Parietal lobe (tissue), 2 donors: ENCODE measurements at places on chromosomes 4 and X. TPM values are rescaled to one million over a fixed set of nuclear protein-coding genes. Genes with fewer than 3 reads are reported as not detected.

The AFP gene
- 0.31 TPM for total RNA-seq

The GLRB gene
- total RNA-seq: 37.9 TPM

The F9 gene
- not detected for total RNA-seq

The GAGE2A gene
- not detected for total RNA-seq

The SPANXN3 gene
- total RNA-seq: not detected

The LEF1 gene
- 7.5 TPM for total RNA-seq

The SUPT20HL1 gene
- total RNA-seq: not detected

The CCKAR gene
- 0.31 TPM for total RNA-seq

The SLC4A4 gene
- 18.5 TPM for total RNA-seq

The PRKG2 gene
- total RNA-seq: 15.3 TPM

The KLHL34 gene
- not detected for total RNA-seq

The CCNB3 gene
- 0.31 TPM for total RNA-seq

The FAM9B gene
- total RNA-seq: not detected

The ERVMER34-1 gene
- 0.94 TPM for total RNA-seq

The CACNA1F gene
- not detected for total RNA-seq

The CFAP97 gene
- 54.1 TPM for total RNA-seq

The HMGN5 gene
- total RNA-seq: 2.2 TPM

The MAOB gene
- total RNA-seq: 1.9 TPM

The STK32B gene
- 38.5 TPM for total RNA-seq

The PDLIM3 gene
- 22.5 TPM for total RNA-seq

The CYSLTR1 gene
- total RNA-seq: 0.63 TPM

The SPACA5 gene
- total RNA-seq: not detected

The IL21 gene
- total RNA-seq: not detected

The HSFX2 gene
- 1.9 TPM for total RNA-seq

The COX7B2 gene
- total RNA-seq: not detected

The NAAA gene
- 27.9 TPM for total RNA-seq

The CDS1 gene
- 6.3 TPM for total RNA-seq

The DCHS2 gene
- total RNA-seq: 6.3 TPM

The UCP1 gene
- total RNA-seq: not detected

The CT55 gene
- total RNA-seq: 0.31 TPM

The TLR10 gene
- total RNA-seq: 0.63 TPM

The AKAP14 gene
- total RNA-seq: not detected

The PPP1R3F gene
- 19.1 TPM for total RNA-seq

The TNIP3 gene
- total RNA-seq: not detected

The RAB40AL gene
- total RNA-seq: 5.6 TPM

The LAGE3 gene
- total RNA-seq: 9.4 TPM

The WDR45 gene
- total RNA-seq: 37.6 TPM

The ANXA3 gene
- 2.5 TPM for total RNA-seq

The PLXNA3 gene
- total RNA-seq: 53.2 TPM

The GSX2 gene
- 2.8 TPM for total RNA-seq

The TMEM156 gene
- 0.31 TPM for total RNA-seq

The GATA1 gene
- not detected for total RNA-seq

The AADAT gene
- 32.9 TPM for total RNA-seq

The CSAG3 gene
- total RNA-seq: not detected

The DCAF4L1 gene
- 0.31 TPM for total RNA-seq

The BCORL1 gene
- total RNA-seq: 5.6 TPM
